Kidney epithelial cell (primary cell): ENCODE measurements at places on chromosomes 2 and 18. TPM values are rescaled to one million over a fixed set of nuclear protein-coding genes. Genes with fewer than 3 reads are reported as not detected.

DNA sequence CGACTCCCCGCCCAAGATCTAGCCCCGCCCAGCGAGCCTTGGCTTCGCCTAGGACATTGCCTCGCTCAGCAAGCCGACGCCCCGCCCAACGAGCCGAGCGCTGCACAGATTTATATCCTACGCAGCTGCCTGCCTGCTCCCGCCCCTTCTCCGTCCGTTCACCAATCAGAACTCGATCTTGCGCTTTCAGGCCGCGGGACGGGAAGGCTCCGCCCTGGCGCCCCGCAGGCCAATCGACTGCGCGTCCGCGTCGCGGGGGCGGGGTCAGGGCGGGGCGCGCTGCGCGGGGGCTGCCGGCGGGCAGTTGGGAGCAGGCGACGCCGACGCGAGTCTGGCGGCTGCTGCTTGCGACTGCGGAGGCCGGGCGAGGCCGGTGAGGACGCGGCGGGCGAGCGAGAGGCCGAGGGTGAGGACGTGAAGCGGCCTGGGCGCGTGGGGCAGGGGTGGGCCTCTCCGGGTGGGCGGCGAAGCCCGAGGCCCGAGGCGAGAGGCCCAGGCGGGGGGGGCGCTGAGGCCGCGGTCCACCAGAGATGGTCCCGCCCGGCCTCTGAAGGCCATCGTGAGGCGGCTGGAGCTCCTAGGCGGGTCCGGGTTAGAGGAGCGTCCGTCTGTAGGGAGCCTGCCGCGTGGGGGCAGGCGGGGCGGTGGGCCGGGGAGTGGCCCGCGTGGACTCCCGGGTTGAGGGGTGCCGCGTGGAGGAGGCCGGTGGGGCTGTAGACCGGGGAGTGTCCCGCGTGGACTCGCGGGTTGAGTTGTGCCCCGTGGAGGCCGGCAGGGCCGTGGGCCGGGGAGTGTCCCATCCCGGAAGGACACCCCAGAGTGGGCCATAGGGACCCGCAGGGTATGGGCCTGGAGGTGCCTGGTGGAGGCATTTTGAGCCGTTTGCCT lies at the start of gene FARP2:
TSS of gene FARP2 (plus strand) at position 303 of the 888 bp plus-strand sequence. CDS start 16,823 bp downstream, outside the sequence.
- DNase-seq: peak; percentile 92

DNA sequence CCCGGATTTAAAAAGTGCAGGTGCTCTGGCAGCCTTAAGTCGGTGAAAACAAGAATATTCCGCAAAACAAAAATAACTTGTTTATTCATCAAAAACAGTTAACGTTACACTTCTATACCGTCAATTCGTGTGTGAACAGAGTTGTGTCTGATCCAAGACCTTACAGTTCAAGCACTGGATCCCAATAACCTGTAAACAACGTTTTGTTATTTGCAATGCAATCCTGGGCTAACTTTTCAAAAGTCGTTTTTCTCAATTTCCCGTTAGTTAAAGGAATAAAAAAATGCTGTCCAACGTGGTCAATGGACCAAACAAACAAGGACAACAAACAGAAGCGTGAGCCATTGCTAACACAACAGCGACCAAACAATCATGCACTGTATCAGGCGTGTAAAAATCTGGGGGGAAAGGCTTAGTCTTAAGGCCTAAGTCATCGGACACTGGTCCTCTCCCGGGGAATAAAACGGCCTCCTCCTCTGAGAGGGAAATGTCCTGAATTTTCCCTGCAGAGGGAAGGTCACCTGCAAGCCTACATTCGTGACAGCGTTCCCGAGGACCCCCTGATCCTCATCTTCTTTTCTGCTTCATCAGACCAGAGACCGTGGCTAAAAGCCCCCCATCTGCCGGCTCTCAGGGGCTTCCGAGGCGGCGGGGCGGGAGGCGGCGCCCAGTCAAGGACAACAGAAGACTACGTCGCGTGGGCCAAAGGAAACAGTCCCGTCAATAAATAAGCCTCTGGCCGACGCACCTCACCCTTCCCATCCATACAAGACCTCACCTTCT lies 490 bp downstream of the NDUFS1 start:
- no peak for DNase-seq

Gene CCDC74B
- total RNA-seq: 8.6 and 9.5 TPM in 2 replicates

Gene MC5R
- not detected in 2 replicates for total RNA-seq
